ENCODE measurements at places on chromosomes 11 and 22.
A peak's percentile ranks its signal among the peaks of the same experiment; 100 is the strongest.

- DNase-seq, result no peak
These were observed 413.8 kb upstream of the ARHGAP42 start for GRCh38 chr11:100273066-100273815.

DNA sequence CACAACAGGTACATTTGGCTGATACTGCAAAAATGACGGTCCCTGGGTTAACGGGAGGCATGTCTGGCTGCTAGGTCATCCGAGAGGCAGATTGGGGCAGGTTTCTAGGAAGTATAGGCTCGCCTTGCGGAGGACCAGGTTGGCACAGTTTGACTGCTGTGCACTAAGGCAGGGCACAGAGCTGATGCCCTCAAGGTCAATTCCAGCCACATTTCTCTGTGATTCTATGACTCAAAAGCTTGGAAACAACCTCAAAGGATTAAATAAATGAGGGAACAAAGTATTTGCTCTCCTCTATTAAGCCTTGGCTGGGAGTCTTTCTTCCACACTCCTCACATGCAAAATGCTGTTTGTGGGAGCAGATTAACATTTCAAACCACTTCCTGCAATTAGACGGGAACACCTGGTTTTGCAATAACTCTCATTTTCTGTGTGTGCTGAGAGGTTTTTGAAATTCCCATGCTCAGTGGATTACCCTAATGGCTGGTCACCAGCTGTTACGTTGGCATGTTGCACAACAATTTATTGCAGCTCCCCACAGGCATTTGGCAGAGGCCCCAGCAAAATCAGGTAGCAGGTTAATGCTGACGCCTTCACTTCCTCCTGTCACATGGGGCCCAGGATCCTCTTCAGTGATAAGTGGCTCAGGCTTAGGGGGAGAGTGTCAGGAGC, 61.0 kb upstream of the PLET1 start:
- no peak for DNase-seq

- no peak for DNase-seq
These were observed 33.4 kb upstream of the HORMAD2 start for GRCh38 chr22:30046716-30047363.

GRCh38 chr22:32331918-32332725, 25.5 kb upstream of the RFPL3 start:
- DNase-seq, result no peak

- DNase-seq, result no peak
These were observed 9.4 kb upstream of the MRPL23 start for GRCh38 chr11:1937616-1938342.

DNA sequence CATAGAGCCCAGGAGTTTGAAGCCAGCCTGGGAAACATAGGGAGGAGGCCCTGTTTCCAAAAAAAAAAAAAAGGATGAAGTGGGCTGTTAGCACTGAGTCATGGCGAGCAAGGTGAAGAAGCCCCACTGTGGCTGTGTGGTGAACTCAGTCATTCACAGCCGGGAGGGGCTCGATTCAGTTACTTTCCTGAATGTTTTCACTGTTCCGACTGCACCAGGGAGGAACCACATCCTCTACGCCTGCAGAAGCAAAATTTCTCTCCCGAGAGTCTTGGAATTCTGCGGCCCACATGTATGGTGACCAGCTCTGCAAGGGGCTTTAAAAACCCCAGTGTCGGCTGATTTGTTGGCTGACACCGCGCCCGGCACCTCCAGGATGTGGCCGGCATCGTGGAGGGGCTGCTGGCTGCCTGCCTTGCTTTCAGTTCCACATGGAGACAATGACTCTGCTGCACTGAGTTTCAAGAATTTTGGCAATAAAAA, 27.8 kb upstream of the GRAMD4 start:
- peak; percentile 65 for DNase-seq

GRCh38 chr11:87201376-87201775, 163.6 kb downstream of the TMEM135 start:
- no peak for DNase-seq

- DNase-seq, result no peak
These were observed 85.8 kb downstream of the RTL6 start for GRCh38 chr22:44412136-44412731.

All from GDM1 (cell line).